ENCODE measurements at places on chromosomes 13 and 19.

DNA sequence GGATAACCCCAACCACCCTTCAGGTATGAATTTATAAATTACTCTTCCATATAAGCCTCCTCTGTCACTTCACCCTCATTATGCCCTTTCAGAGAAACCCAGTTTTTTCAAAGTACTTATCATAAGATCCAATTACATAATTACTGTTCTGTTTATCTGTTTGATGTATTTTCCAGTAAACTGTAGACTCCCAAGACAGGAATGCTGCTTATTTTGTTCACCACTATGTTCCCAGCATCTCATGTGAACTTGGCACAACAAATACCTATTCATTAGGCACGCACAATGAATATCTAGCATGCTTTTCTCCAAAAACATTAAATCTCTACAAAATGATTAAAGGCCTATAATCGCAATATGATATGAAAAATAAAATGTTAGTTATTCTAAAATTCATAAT is 13.2 kb downstream of the ENOX1 start:
- DNase-seq, result no peak

DNA sequence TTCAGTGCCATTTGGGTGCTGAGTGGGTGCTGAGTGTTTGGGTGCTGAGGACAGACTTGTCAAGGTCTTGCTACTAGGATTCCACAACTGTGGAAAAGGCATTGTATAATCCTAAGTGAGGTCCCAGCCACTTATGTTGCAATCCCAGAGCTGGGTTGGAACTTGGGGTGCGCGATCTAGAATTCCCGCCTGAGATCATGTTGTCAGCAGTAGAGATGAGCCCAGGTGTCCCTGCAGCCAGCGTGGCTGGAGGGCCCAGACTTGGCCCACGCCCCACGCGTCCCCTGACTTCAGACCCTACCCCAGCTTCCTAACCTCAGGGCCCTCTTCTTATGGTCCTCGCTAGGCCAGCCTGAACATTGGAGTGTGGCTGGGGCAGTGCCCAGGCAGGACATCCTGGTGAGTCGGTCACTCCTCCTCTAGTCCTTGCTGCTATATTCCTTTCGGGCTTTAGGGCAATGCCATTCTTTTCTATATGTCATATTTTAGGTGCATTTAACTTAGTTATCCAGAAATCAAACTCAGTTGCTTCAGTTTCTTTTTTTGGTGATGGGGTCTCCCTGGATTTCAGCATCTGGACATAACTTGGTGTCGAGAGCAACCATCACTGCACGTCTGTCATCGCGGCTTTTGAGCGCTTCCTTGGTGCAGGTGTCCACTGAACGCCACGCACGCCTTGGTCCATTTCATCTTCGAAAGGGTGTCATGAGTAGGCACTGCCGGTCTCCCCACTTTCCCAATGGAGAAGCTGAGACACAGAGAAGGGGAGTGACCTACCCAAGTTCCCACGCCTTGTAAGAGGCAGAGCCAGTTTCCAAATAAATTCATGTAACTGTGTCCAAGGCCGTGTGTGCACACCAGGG is 46.4 kb upstream of the F7 start:
- DNase-seq, result no peak

DNA sequence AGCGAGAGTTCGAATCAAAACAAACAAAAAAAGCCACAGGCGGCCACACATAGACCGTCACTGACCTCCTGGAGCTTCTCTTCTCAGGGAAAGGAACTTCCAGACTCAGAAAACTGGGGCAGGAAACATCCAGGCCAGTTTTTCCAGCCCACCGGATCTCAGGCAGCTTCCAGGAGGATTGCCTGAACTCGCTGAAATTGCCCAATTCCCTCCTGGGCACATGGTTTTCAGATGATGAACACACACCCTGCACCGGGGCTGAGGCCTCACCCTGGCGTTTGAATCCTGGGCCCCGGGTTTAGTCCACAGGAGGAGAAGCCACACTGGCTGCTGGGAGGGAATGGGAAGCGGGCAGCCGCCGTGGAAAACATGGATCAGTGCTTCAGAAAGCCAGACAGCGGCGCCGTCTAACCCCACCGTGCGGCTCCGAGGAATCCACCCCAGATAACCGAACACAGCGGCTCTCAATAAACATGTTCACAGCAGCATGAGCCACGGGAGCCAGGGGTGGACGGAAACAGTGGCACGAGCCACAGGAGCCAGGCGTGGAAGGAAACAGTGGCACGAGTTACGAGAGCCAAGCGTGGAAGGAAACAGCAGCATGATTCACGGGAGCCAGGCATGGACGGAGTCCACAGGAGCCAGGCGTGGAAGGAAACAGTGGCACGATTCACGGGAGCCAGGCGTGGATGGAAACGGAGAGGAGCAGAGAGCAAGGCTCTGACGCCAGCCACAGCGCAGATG is 18.2 kb upstream of the PTBP1 start:
- no peak for DNase-seq

- no peak for DNase-seq
Observed at GRCh38 chr13:109652531-109652930, 133.9 kb downstream of the IRS2 start.

DNA sequence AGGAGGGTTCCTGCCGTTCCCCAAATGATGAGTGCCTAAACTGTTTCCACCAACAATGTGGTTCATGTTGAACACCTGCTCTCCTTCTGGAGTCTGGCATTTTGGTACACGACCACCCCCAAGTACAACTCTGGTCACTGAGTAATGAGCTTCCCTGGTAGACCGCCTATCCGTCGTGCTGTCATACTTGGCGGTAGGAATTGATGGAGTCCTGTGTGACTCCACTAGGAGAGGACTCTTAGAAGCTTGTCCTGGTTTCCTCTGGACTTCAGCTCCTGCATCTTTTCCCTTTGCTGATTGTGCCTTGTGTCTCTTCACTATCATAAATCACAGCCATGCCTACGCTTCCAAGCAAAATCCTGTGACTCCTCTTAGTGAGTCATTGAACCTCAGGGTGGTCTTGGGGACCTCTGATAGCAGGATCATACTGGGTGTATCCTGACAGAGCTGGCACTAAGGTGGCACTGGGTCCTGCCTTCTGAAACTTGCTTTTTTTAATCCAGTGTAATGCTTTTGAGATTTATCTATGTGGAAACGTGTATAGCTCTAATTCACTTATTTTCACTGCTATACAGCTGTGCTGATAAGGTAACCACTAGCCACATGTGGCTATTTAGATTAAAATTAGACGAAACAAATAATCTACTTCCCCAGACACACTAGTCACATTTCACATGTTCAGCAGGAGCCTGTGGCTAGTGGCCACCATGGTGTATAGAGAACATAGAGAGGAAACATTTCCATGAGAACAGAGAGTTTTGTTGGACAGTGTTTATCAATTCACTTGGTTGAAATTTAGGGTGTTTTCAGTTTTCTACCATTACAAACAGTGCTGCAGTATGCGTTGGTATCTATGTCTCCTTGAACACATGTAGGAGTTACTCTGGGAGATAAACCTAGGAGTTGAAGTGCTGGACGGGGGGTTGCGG is 6.1 kb upstream of the ASF1B start:
- DNase-seq, result no peak

- no peak for DNase-seq
Observed at GRCh38 chr19:54077334-54077733, 3.8 kb downstream of the TARM1 start.

GRCh38 chr19:38945562-38946228 is 15.0 kb downstream of the MRPS12 start:
- DNase-seq, result no peak

DNA sequence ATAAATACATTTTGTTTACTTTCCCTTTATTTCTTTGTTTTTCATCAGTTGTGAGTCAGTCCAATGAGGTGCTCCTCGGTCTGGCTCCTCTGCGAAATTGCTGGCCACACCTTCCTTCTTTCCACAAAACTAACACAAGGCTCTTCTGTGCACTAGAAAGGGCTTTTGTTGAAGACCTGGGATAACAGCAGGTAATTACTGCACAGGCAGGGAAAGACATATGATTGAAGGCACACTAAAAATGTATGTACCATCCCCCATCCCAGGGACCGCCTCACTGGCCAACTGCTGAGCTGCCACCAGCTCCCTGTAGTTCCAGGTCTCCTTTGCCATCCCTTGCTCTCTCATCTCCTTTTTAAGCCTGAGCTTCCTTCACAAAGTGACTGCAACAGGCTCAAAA is 180.5 kb downstream of the EFNB2 start:
- DNase-seq, result no peak

All from stimulated activated CD4-positive, alpha-beta T cell treated with anti-CD3 and anti-CD28 coated beads, Interleukin-4, amount 100 ng/mL, for 4 hours (primary cell).